Activated T-helper 17 cell treated with anti-CD3 and anti-CD28 coated beads, Interleukin-2, amount 50 U/mL, for 72 hours (primary cell): ENCODE measurements at places on chromosomes 3 and 15. TPM values are rescaled to one million over a fixed set of nuclear protein-coding genes. Genes with fewer than 3 reads are reported as not detected.

The PRRT3 gene
- total RNA-seq, result 3.2 TPM

The C3orf80 gene
- total RNA-seq, result 0.24 TPM

The RBPMS2 gene
- not detected for total RNA-seq

The WDR5B gene
- total RNA-seq, result 4.0 TPM

The FEZF2 gene
- not detected for total RNA-seq

The RFT1 gene
- 42.0 TPM for total RNA-seq

The DLL4 gene
- total RNA-seq, result not detected

The HAPLN3 gene
- total RNA-seq, result 31.6 TPM

The AHSG gene
- total RNA-seq, result not detected
